Stimulated activated CD4-positive, alpha-beta T cell treated with anti-CD3 and anti-CD28 coated beads, Interleukin-1b, Interleukin-23, amount 100 ng/mL, for 1 hour (primary cell): ENCODE measurements at places on chromosomes 16 and 17.

DNA sequence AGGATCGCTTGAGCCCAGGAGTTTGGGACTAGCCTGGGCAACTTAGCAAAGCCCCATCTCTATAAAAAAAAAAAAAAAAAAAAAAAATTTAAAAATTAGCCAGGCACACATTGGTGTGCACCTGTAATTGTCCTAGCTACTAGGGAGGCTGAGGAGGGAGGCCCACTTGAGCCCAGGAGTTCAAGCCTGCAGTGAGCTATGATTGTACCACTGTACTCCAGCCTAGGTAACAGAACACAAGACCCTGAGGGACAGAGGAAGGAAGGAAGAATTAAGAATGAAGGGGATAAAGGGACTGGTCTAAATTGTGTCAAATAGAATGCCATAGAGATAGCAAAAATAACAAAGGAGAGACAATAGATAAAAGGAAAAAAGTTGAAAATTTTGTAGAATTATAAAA lies 102.8 kb downstream of the TRIM37 start:
- no peak for DNase-seq

GRCh38 chr16:48014349-48015135 lies 141.3 kb downstream of the ABCC12 start:
- DNase-seq = no peak

GRCh38 chr17:46742565-46743270 lies 75.8 kb downstream of the WNT3 start:
- no peak for DNase-seq

DNA sequence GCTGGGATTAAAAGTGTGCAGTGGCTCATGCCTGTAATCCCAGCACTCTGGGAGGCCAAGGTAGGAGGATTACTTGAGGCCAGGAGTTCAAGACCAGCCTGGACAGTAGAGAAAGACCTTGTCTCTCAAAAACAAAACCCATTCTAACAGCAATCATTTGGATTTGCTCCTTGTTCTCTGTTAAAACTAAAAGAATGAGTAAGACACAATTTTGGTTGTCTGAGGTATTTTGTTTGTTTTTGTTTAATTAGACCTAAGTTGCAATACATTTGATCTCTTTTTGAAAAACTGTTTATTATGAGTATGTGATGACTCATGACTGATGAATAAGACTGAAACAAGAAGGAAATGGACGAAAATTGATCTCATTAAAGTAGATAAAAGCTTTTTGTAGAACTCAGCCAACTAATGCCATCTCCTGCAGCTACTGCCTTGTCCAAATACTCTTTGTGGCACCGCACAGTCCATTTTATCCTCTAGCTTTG lies 29.0 kb downstream of the GLG1 start:
- DNase-seq = no peak

DNA sequence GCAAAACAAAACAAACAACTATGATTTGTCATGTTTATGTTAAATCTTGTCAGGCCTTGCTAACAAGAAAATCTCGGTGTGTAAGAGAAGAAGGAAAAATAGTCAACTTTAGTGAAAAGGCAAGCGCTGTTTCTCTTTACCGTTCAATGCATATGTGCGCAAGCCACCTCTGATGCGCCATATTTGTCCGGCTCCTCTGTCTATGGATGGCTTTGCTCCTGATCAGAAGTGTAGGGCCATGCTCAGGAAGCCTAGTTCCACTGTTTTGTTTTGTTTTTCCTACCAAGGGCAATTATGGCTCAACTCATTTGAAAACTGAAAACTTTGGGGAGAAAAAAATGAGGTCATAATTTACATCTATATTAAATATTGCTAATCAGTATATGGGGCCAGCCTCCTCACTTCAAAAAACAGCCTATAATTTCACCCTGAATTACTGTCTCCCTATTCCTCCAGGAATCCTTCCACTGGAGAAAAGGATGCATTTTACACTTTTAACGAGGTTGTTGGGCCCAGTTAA lies 4.5 kb downstream of the MAF start:
- no peak for DNase-seq

DNA sequence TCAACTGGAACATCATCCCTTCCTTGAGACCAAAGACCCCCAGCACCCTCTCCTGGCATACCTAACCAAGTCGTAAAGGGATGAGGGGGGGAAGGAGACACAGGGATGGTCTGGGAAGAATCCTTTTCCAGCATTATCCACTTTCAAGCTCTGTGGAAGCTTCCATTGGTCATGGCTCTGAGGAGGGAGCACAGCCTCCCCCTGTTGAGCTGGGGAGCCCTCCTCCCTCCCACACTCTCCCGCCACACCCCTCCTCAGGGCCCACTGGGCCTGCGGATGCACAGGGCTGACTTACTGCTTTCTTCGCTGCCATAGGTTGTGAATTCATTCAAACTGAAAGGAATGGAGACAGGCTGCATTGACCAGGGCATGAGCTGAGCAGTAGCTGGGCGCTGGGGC lies 12.4 kb downstream of the CSF3 start:
- no peak for DNase-seq
